ENCODE measurements at places on chromosomes 16 and 17.

DNA sequence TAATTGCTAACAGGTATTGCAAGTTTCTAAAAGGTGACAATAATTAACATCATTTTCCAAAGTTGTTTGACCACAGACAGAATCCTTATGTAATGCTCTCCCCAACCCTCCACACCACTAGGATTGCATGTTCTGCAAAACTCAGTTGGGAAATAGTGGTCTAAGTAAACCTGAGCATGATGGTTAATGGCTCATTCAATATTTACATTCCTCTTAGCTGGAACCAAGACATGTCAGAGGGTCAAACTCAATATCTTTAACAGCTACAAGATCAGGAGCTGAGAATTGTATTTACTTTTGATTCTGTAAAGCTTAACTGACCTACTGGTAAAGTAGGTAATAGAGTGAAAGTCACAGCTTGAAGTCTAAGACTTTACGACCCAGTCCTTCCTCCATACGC is 10.2 kb downstream of the MFSD6L start:
- DNase-seq, result no peak

DNA sequence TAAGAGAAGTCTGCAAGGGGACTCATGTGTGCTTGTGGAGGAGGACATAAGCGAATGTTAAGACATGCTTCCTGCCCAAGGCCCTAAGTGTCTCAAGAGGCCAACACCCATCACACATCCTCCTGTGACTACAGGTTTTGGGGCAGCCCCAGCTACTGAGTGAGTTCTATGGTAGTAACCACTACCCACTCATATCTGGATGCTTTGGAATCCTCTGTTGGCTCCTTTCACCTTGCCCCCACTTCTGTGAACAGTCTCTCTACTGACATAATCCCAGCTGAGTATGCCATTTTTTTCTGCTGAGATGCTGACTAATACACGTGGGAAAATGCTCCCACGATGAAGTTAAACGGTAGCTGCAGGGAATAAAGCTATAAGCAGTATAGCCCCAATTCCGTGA is 153.5 kb downstream of the VPS53 start:
- DNase-seq, result no peak

GRCh38 chr17:80992948-80993624 is 1.4 kb downstream of the CHMP6 start:
- DNase-seq, result no peak

GRCh38 chr17:33243732-33244131 is 49.4 kb downstream of the ASIC2 start:
- DNase-seq, result no peak

DNA sequence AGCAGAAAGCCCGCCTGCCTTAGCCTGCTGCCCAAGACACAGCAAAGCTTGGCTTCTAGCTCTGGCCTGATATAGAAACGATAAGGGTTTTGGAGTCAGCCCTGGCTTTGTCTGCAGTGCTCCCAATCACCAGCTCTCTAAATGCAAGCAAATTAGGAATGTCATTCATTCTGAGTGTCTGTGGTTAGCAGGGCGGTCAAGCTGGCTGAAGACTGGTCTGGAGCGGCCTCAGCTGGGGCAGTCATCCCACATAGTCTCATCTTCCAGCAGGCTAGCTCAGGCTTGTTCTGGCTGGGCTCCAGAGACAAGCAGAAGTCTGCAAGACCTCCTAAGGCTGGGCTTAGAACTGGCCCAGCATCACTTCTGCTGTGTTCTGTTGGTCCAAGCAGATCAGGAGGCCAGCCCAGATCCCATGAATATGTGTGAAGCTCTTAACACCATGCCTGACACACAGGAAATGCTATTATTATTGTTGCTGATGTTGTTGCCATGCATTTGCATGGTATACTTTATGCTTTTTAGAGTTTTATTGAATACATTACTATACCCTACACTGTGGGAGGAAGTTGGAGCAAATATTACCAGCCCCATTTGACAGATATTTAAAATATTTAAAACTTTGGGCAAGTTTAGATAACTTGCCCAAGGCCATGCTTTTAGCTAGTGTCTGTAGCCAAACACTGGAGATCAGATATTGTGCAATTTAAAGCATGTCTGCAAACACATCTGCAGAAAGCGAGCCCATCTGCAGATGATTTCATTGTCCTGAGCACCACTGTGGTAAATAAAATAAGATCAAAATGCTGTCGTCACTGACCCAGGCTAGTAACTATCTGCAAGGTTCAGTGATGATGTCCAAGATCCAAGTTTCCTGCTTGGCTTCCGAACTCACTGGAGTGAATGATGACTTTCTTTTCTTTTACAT is 24.8 kb downstream of the TMC7 start:
- DNase-seq, result no peak

- DNase-seq, result no peak
Measured at GRCh38 chr17:31491376-31492131, 100.1 kb downstream of the RAB11FIP4 start.

DNA sequence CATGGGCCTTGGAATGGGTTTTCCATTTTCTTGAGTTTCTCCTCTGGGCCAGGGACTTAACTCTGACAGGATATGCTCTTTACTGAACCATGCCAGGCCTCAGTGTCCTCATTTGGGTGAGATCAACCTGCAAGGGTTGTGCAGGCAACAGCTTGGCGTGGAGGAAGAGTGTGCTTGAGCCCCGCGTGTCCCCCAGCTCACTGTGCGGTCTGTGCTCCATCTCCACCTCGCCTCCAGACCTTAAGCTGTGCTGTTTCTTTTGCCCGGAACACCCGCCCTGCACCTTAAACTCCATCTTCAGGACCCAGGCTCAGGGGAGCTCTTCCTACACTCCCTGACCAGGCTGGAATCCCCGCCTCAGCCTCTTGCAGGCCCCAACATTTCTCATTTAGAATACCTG is 9.7 kb downstream of the RUSF1 start:
- no peak for DNase-seq

GRCh38 chr17:47664624-47664941 is 14.9 kb downstream of the KPNB1 start:
- no peak for DNase-seq

DNA sequence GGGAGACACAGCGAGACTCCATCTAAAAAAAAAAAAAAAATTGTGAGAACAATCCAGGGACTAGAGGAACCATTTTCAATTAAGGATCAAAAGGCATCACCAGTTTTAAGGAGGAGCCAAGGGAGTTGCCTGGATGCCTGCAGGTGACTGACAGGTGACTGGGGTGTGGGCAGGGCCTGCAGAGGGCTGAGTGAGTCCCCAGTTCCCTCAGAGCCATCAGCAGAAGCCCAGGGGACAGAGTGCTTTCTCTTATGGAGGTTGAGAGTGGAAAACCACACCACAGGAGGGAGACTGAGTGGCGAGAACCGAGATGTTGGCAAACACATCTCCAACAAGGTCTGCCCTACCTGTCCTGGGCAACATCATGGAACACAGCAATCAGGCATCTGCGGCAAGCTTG is 27.1 kb upstream of the CREBBP start:
- no peak for DNase-seq
